ENCODE measurements at places on chromosomes 3 and 15.

GRCh38 chr3:136856665-136857064 lies 5.3 kb upstream of the NCK1 start:
- DNase-seq = no peak
- peaks cover 14% of the 10 kb centered on the region for H3K36me3 ChIP-seq
- peak overlapping the region; percentile 25 for H3K27ac ChIP-seq

DNA sequence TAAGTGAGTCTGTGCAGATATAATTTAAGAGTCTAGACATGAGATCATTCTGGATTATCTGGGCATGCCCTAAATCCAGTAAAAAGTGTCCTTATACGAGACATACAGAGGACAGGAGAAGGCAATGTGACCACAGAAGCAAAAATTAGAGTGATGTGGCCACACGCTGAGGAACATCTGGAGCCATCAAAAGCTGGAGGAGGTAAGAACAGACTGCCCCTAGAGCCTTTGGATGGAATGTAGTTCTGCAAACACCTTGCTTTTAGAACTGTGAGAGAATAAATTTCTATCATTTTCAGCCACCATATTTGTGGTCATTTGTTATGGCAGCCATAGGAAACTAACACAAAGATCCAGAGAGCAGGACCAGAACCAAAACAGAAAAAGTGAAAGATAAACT lies 41.0 kb downstream of the CD200 start:
- H3K4me1 ChIP-seq = peaks cover 8% of the 10 kb centered on the region
- no peak overlapping the region for H3K27ac ChIP-seq
- H3K27me3 ChIP-seq = no peaks in the 10 kb centered on the region
- H3K36me3 ChIP-seq = no peaks in the 10 kb centered on the region
- no peak for DNase-seq

GRCh38 chr3:110126065-110126464 lies 788.7 kb upstream of the DPPA4 start:
- no peak overlapping the region for H3K27ac ChIP-seq
- no peak overlapping the region for H3K4me3 ChIP-seq
- H3K36me3 ChIP-seq = no peaks in the 10 kb centered on the region

GRCh38 chr3:108513961-108514360 lies 3.6 kb upstream of the MYH15 start:
- no peaks in the 10 kb centered on the region for H3K27me3 ChIP-seq
- DNase-seq = no peak
- H3K36me3 ChIP-seq = no peaks in the 10 kb centered on the region

DNA sequence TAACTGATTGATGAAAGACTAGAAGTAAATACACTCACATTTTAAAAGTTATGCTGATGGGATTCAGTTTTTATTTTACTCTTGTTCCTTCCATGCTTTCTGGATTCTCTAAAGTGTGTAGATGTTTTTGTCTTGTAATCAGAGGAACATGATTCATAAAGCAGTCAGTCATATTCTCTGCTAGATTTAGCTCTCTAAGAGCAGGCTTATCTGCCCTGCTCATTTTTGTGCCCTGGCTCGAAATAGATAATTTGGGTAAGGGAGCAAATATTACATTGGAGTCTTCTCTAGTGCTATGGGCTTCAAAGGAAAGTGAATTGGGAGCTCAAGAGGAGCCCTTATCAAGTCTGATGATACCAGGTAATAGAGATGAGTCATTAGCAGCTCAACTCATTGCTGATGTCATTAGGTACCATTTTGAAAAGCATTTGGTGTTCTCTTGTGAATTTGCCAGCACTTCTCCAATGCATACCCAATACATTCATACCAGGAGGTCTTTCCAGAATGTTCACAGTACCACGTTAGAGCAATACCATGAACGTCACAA lies 27.7 kb downstream of the SACM1L start:
- peaks cover 19% of the 10 kb centered on the region for H3K4me1 ChIP-seq
- H3K27me3 ChIP-seq = no peaks in the 10 kb centered on the region
- no peak for DNase-seq
- peaks cover 41% of the 10 kb centered on the region for H3K36me3 ChIP-seq
- H3K27ac ChIP-seq = peak overlapping the region; percentile 3

DNA sequence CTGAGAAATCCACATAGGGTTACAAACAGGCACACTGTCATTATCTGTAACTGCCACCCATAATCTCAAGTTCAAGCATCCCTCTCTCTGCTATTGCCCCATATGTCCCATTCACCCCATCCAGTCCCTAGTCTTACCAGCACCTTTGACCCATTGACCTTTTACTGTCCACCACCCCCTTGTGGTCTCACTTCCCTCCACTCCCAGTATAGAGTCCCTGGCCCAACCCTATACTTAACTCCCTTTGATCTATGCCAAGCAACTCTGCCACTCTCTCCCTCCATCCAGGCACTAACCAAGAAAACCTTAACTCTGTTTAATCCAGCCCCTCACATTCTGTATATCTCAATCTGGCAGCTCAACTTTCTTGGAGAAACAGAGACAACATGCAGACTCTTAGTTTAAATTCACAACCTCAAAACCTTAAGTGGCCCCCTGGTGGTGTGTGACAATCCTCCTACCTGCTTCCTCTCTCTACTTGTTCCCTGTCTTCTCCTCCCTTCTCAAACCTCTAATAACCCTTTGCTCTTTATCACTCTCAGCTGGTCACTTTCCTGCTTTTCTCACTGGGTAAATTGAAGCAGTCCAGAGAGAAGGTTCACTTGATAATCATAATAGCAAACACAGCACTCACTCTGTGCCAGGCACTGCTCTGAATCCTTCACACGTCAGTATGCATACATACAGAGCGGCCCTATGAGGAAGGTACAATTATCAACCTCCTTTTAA lies 162.7 kb downstream of the STT3B start:
- no peak overlapping the region for H3K27ac ChIP-seq
- H3K4me1 ChIP-seq = no peaks in the 10 kb centered on the region
- no peak overlapping the region for H3K4me3 ChIP-seq
- peaks cover 2% of the 10 kb centered on the region for H3K36me3 ChIP-seq
- peaks cover 2% of the 10 kb centered on the region for H3K27me3 ChIP-seq

DNA sequence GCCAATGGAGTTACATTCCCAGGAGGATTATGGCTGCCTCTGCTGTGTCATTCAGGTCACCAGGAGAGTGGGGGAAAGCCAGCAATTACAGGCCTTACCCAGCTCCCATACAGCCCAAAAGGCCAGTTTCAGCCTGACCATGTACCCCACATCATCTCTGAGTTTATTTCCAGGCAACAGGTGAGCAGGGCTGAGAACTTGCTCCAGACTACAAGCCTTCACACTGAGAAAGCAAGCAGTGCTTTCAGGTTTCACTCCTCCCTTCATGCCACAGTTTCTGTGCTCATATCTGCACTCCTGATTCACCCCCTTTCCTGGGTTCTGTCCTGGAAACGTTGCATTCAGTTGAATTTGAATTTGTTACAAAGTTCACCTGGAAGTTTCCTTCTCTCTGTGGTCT lies 68.1 kb upstream of the ABI3BP start:
- H3K27ac ChIP-seq = no peak overlapping the region
- no peaks in the 10 kb centered on the region for H3K4me1 ChIP-seq
- peaks cover 72% of the 10 kb centered on the region for H3K27me3 ChIP-seq
- no peak overlapping the region for H3K4me3 ChIP-seq

Data from central memory CD8-positive, alpha-beta T cell (primary cell).